CD4-positive, alpha-beta memory T cell (primary cell): ENCODE measurements at places on chromosomes 3 and 15. TPM values are rescaled to one million over a fixed set of nuclear protein-coding genes. Genes with fewer than 3 reads are reported as not detected.

CLPX gene
- 52.4 TPM for total RNA-seq

SI gene
- not detected for total RNA-seq

ARNT2 gene
- total RNA-seq = not detected

HTD2 gene
- total RNA-seq = 9.2 TPM

ECT2 gene
- 2.4 TPM for total RNA-seq

NPAP1 gene
- total RNA-seq = not detected

GOLGA6A gene
- total RNA-seq = 0.17 TPM

DNA sequence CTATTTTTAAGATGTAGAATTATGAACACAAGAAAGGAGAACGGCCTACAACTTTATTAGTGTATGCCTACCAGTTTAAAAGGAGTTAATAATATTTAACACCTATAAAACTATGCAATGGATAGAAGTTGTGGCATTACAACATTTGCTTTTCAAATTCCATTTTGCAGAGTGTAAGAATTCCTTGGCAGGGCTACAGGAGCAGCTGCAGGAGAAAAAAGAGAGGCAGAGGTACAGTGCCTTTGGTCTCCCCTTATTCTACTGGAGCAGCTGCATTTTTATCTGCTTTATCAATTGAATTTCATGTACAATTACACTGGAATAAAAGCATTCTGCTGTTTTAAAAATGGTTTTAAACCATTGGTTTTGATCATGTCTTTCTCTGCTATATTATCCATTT, 145.7 kb upstream of the KCNH8 start:
- no peaks in the 10 kb centered on the region for H3K27me3 ChIP-seq
- H3K4me1 ChIP-seq = no peaks in the 10 kb centered on the region
- H3K36me3 ChIP-seq = no peaks in the 10 kb centered on the region
- no peak for DNase-seq
- H3K4me3 ChIP-seq = no peak overlapping the region

DNA sequence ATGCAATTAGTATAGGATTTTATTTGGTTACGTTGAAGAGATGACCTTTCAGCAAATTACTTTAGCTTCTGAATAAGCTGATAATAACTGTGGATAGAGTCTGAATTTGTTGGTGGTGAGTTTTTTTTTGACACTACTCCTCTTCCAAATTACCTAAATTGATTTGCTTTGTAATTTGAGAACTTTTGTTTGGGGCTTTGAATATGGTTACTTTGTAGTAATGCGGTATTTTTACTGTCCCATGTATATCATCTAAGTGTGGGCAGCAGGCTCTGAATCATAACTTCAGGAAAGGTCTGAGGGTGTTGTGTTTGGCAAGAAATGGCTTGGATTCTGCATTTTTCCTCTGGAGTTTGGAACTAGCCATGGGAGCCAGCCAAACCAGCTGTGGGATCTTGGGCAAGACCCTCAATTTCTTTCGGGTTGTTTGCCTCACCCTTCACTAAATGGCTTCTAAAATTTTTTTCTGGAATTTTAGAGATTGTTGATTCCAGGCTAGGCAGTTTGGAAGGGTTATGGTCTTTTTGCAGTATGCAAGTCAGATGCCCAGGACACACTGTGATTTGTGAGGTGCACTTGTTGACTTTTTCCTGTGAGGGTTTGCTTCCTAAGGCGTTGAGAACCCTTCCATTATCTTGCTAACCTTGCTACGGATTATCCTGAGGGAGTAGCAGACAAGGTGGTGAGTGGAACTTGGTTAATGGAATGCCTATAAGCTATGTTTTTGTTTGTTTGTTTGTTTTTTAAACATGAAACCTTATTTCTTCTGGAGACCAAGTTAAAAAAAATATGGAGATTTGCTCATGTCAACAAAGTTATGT, 10.4 kb downstream of the PTPRG start:
- no peak for DNase-seq
- H3K36me3 ChIP-seq = no peaks in the 10 kb centered on the region
- no peaks in the 10 kb centered on the region for H3K27me3 ChIP-seq
- H3K4me1 ChIP-seq = no peaks in the 10 kb centered on the region
- no peak overlapping the region for H3K27ac ChIP-seq

- DNase-seq = no peak
- H3K4me1 ChIP-seq = no peaks in the 10 kb centered on the region
- no peaks in the 10 kb centered on the region for H3K27me3 ChIP-seq
- H3K27ac ChIP-seq = no peak overlapping the region
Observed at GRCh38 chr15:79054350-79054749, 36.2 kb downstream of the RASGRF1 start.

DNA sequence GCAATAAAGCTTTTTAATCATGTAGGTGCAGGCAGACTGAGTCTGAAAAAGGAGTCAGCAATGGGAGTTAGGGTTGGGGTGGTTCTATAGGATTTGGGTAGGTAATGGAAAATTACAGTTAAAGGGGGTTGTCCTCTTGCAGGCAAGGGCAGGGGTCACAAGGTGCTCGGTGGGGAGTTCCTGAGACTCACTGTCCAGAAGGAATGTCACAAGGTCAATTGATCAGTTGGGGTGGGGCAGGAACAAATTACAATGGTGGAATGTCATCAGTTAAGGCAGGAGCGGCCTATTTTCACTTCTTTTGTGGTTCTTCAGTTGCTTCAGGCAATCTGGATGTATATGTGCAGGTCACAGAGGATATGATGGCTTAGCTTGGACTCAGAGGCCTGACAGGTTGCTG, 13.9 kb downstream of the CCR5AS start:
- H3K27ac ChIP-seq = no peak overlapping the region
- H3K4me1 ChIP-seq = no peaks in the 10 kb centered on the region
- H3K27me3 ChIP-seq = no peaks in the 10 kb centered on the region
- no peaks in the 10 kb centered on the region for H3K36me3 ChIP-seq
- DNase-seq = no peak

- H3K36me3 ChIP-seq = no peaks in the 10 kb centered on the region
- peak within 1 kb of the TSS; percentile 76 for H3K27ac ChIP-seq
- H3K4me3 ChIP-seq = peak within 1 kb of the TSS; percentile 93
Observed at GRCh38 chr3:108822123-108822897, at the start of gene TRAT1. TSS of gene TRAT1 (plus strand) at chr3:108822786. CDS start at chr3:108822928, 142 bp downstream.

DNA sequence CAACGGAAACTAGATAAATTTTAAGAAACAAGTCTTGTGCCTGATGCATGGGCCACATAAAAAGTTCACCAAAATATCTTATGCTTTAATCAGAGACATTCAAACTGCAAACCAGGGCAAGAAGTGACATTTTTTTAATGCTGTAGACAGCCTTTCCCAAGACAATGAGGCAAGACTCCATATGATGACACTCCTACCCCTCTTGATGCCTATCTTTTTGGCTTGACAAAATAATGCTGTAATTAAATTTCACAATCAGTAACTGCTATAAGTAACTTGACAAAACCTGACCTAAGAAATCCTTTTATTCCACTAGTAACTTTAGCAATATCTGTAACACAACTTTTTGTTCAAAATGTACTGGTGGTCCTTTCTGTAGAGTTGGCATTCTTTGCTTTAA, 48.7 kb downstream of the ECT2 start:
- H3K27me3 ChIP-seq = no peaks in the 10 kb centered on the region
- no peak for DNase-seq
- H3K36me3 ChIP-seq = no peaks in the 10 kb centered on the region
- no peaks in the 10 kb centered on the region for H3K4me1 ChIP-seq

- peaks cover 14% of the 10 kb centered on the region for H3K4me1 ChIP-seq
- DNase-seq = no peak
- no peaks in the 10 kb centered on the region for H3K27me3 ChIP-seq
- no peak overlapping the region for H3K27ac ChIP-seq
- no peak overlapping the region for H3K4me3 ChIP-seq
- no peaks in the 10 kb centered on the region for H3K36me3 ChIP-seq
Observed at GRCh38 chr3:158573714-158574113, 2.7 kb downstream of the MLF1 start.

DNA sequence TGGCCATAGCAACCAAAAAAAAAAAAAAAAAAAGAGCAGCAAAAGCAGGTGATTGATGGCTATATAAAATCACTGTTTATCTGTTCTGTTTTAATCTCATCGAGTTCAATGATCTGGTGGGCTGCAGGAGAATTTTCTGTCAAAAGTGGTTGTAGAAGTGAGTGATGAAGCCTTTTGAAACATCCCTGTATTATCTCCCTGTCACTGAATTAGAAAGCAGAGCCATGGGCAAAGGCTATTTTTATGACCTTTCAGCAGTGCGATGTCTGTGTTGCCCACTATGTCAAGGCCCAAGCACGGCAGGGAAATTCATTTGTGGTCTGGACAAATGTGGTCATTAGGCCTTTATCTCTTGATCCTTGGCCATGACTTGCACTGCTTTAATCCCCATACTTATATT, 59.9 kb downstream of the OTOL1 start:
- no peaks in the 10 kb centered on the region for H3K27me3 ChIP-seq
- H3K4me1 ChIP-seq = no peaks in the 10 kb centered on the region
- DNase-seq = no peak
- no peak overlapping the region for H3K27ac ChIP-seq
- H3K36me3 ChIP-seq = no peaks in the 10 kb centered on the region
- H3K4me3 ChIP-seq = no peak overlapping the region

DNA sequence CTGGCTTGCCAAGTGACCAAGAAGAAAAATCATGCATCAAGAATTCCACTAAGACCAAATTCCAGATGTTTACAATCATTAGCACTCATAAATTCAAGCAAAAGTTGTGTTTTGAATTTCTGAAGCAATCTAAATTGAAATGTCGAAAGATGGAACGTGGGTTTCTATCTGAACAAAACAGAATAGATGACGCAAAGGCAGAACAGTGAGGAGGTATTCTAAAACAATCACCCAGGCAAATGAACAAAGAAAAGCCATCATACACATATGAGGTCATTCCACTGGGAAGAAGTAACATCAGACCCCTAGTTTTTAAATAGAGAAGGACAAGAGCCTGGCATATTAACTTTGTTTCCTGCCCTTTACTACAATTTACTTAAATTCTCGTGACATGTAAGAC, 58.0 kb downstream of the MCF2L2 start:
- no peaks in the 10 kb centered on the region for H3K36me3 ChIP-seq
- H3K4me3 ChIP-seq = no peak overlapping the region
- H3K4me1 ChIP-seq = peaks cover 9% of the 10 kb centered on the region
- DNase-seq = no peak
- no peak overlapping the region for H3K27ac ChIP-seq

- no peak for DNase-seq
- H3K4me1 ChIP-seq = peaks cover 11% of the 10 kb centered on the region
- no peak overlapping the region for H3K27ac ChIP-seq
- no peak overlapping the region for H3K4me3 ChIP-seq
Observed at GRCh38 chr3:4407941-4408340, 59.1 kb downstream of the SUMF1 start.

- no peak for DNase-seq
- H3K27ac ChIP-seq = no peak overlapping the region
- no peak overlapping the region for H3K4me3 ChIP-seq
- H3K36me3 ChIP-seq = no peaks in the 10 kb centered on the region
- H3K4me1 ChIP-seq = no peaks in the 10 kb centered on the region
Observed at GRCh38 chr3:30546934-30547333, 59.5 kb upstream of the TGFBR2 start.
